Stimulated activated CD4-positive, alpha-beta T cell treated with anti-CD3 and anti-CD28 coated beads, Interleukin-4, amount 100 ng/mL, for 1 hour (primary cell): ENCODE measurements at places on chromosomes 13 and 19.
A peak's percentile ranks its signal among the peaks of the same experiment; 100 is the strongest.

- DNase-seq = peak; percentile 50
These were observed 55.4 kb downstream of the SACS start for GRCh38 chr13:23377983-23378632.

DNA sequence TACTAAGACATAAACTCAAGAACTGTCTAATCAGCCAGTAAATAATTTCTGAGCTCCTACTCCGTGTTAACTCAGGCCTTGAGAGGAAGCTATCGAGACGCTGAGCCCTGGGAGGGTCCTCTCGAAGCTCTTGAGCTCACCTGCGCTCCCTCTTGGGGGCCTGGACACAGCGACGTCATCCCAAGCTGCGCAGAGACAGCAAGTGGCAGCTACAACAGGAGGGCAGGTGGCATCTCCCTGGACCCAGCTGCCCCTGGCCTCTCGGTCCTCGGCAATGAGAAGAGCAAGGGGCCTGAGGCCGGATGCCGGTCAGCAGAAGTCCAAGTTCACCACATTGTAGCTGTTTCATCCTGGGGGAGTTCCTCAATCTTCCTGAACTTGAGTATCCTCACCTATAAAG lies 30.5 kb upstream of the TUBGCP3 start:
- DNase-seq = no peak

- DNase-seq = no peak
These were observed 251.0 kb upstream of the ARGLU1 start for GRCh38 chr13:106818971-106819370.

DNA sequence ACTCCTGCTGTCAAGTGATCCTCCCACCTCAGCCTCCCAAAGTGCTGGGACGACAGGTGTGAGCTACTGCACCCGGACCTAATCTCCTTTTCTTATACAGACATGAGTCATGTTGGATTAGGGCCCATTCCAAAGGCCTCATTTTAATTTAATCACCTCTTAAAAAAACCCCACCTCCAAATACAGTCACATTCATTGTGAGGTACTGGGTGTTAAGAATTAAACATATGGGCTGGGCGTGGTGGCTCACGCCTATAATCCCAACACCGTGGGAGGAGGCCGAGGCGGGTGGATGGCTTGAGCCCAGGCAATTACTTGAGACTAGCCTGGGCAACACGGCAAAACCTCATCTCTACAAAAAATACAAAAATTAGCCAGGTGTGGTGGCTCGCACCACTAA lies 46.6 kb downstream of the PIN1 start:
- no peak for DNase-seq

GRCh38 chr13:96999091-96999490 lies 4.8 kb upstream of the OXGR1 start:
- DNase-seq = no peak

DNA sequence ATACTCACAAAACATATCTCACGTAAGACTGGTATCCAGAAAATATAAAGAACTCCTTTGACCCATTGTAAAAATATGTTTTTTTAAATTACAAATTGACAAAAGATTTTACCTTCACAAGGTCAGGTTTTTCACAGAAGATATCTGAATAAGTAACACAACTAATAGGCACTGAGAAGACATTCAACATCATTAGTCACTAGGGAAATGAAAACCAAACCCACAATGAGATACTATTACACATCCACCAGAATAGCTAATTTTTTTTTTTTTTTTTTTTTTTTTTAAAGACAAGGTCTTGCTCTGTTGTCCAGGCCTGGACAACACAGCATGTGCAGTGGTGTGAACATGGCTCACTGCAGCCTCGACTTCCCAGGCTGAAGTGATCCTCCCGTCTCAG lies 157.5 kb downstream of the MIPEP start:
- DNase-seq = no peak

DNA sequence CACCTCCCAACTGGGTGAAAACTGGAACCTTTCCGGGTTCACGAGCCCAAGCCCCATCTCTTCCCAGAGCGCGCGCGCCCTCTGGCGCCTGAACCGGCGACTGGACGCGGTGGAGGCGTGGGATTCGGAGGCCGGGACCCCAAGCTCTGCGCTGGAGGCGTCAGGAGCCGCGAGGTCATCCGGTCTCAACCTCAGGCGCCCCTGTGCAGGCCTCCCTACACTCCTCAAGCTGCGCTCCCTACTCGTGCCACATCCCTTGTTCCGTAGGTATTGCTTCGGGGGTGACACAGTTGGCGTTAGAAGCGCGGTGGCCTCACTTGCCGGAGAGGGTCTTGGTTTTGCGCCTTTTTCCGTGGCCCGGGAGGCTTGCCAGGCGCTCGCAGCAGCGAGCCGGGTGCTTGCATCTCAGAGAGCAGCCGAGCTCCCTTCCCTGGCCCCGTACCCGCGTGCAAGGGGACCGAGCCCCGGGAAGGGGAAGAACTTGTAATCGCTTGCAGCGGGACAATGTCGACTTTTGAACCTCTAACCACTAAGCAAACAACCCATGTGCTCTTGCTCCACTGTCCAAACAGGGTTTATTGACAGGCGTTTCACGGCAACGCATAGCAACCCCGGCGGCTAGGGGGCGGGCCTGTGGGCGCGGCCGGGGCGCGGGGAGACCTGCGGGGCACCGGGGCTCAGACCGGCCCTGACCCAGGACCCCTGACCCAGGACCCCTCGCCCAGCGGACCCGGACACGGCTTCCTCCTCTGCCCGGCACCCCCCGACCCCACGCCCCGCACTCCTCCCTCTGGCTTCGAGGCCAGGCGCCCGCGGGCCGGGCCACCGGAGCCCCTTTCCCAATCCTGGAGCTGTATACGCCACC lies 8.5 kb downstream of the CDX2 start:
- no peak for DNase-seq

DNA sequence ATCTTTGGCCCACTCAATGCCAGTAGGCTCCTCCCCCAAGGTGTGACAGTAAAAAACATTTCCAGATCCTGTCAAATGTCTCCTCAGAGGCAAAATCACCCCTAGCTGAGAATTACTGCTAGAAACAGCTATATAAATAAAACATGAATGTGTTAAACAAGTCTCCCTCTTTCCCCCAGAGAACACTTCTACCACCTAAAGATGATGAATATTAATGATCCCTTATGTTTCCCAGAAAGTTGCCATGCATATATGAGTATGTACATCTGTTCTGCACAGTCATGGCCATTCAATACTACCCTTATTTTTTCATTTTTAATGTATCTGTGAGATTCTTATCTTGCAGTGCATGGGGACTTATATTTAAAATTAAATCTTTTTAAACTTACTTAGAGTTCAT lies 230.0 kb downstream of the SHISA2 start:
- no peak for DNase-seq

DNA sequence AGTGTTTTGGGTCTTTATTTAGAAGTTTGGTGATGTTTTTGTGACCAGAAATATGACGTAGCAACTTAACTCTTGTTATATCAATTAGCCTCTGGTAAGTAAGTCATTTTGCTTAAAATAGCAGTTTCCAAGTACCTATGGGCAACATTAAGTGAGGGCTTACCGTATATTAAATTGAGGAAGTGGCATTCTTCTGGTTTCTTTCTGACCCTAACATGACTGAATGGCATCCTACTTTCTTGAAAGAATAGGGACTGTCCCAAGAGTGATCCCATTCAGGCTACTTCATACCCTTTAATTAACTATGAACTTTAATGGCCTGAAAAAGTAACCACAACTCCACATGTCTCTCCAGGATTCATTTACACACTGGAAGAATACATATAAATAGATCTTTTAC lies 106.6 kb downstream of the MZT1 start:
- no peak for DNase-seq

DNA sequence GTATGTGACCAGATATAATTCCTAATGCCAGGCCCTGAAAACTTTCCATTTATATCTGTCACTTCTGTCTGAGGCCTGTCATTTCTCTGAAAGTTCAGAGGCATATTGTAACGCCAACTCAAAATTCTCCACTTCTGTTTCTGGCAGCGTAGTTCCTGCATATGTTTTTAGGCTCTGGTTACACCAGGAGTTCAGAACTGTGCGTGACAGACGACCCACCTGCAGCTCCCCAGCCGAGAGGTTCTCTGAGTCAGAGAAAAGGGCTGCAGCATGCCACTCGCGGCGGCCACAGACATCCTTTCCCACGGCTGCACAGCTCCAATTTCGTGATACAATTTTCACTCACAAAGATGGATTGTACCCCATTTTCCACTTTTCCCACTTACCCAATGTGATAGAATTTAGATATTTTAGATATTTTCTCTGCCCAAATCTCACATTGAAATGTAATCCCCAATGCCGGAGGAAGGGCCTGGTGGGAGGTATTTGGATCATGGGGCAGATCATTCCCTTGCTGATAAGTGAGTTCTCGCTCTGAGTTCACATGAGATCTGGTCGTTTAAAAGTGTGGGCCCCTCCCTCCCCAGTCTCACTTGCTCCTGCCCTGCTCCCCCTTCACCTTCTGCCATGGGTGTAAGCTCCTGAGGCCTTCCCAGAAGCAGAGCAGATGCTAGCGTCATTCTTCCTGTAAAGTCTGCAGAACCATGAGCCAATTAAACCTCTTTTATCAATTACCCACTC lies 308.1 kb downstream of the LIG4 start:
- DNase-seq = no peak

DNA sequence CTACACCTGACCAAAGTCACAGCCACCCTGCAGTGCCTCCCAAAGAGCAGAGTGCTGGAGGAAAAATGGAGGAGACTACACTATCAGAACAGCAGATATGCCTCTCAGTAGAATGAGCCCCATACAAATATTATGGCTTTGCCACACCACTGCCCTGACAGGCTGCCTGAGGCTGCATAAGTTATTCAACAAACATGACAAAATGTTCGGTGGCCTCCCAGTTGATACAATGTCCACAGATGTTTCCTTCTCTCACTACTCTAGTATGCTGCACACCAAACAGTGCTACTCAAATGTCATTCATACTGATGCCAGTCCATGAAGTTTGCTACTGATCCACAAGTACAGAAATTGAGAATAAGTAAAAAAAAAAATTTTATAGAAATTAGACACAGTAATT lies 41.0 kb downstream of the N4BP2L2 start:
- no peak for DNase-seq

DNA sequence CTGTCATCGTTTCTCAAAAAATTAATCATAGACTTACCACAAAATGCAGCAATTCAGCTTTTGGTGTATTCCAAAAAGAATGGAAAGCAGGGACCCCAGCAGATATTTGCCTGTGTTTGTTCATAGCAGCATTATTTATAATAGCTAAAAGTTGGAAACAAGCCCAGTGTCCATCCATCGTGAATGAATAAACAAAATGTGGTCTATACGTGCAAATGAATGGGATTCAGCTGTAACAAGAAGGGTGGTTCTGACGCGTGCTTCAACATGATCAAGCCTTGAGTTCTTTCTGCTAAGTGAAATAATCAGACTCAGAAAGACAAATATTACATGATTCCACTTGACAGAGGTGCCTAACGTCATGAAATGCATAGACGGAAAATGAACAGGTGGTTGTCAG lies 36.4 kb downstream of the PSG11 start:
- DNase-seq = no peak

GRCh38 chr13:45082964-45083363 lies 37.3 kb upstream of the GTF2F2 start:
- DNase-seq = no peak

- DNase-seq = peak; percentile 48
These were observed 22.1 kb downstream of the PLEKHF1 start for GRCh38 chr19:29687244-29687896.

DNA sequence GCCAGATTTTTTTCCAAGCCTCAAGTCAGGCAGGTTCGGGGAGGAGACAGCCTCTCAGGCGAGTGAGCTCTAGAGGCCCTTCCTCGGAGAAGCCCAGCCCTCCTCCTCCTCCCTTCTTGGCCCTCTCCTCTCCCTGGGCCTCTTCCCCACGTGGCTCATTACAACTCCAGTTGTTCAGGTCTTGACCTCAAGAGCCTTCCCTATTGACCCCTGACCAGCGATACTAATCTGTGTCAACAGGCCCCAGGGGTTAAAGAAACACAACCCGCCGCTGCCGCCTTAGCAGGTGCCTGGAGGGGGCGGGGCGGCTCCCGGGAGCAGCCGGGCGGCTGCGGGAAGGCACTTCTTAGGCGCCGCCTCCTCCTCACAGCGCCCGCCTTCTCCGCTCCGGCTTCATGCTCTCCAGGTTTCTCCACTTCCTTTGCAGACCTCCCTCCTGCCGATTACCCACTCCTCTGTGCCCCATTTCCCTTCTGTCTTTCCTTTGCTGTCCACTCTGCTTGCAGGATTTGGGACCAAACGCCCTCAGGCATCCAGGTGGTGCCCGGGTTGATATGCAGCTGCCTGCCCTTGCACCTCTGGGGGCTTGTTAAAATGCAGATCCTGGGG lies 51.0 kb downstream of the LYL1 start:
- peak; percentile 40 for DNase-seq

- DNase-seq = no peak
These were observed 57.1 kb downstream of the OR10H4 start for GRCh38 chr19:16005925-16006324.

DNA sequence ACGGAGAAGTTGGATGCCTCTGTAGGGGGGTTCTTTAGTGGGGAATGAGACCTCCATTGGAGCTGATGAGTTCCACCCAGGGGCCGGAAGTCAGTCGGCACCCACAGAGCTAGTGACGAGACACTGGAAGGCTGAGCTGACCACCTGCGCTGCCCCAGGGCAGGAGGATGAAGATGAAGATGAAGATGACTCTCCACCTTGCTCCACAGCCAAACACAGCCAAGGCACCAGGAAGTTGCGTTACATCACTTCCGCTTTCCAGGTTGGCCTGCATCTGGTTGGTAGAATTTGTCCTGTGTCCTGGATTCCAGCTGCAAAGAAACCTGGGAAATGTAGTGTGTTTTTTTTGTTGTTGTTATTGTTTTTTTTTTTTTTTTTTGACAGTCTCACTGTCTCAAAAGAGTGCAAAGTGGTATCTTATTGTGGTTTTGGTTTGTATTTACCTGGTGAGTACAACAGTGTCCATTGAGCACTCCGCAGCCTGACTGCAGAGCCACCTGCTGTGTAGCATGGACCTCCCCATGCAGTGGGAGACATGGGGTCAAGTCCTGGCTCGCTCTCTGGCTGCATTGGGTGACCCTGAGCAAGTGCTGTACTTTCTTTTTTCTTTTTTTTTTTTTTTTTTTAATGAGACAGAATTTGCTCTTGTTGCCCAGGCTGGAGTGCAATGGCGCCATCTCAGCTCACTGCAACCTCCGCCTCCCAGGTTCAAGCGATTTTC lies 1.9 kb downstream of the TBC1D17 start:
- DNase-seq = no peak

DNA sequence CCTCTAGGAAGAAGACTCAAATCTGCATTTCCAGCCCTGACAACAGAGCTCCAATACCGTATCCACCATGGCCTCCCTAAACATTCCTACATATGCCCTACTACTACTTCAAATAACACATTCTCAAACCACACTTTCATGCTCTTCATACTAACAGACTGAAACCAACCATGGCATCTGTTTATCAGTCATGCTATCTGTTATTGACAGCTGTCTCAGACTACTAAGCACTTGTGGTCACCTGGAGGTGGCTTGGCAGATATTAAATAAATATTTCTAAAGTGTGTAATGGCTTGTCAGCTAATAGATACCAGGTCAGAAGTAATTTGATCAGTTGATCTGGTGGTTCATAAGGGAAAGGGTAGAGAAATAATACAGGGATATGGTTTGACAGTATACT lies 489.1 kb downstream of the DIAPH3 start:
- no peak for DNase-seq
